Adrenal gland (tissue), 19 donors: ENCODE measurements at places on chromosomes 6 and 20.

- no peak for DNase-seq
These were observed 70.7 kb downstream of the MYB start for GRCh38 chr6:135251498-135252441.

- no peak for DNase-seq
These were observed 287.0 kb upstream of the MARCKS start for GRCh38 chr6:113570161-113570560.

- no peak for DNase-seq
These were observed 23.9 kb downstream of the TRERF1 start for GRCh38 chr6:42427871-42428270.

GRCh38 chr20:31662372-31662854, 24.7 kb downstream of the COX4I2 start:
- no peak for DNase-seq

- DNase-seq: no peak
These were observed 242.3 kb upstream of the PREP start for GRCh38 chr6:105645156-105645555.

- DNase-seq: no peak
These were observed 606 bp downstream of the ID4 start for GRCh38 chr6:19837511-19838441.

DNA sequence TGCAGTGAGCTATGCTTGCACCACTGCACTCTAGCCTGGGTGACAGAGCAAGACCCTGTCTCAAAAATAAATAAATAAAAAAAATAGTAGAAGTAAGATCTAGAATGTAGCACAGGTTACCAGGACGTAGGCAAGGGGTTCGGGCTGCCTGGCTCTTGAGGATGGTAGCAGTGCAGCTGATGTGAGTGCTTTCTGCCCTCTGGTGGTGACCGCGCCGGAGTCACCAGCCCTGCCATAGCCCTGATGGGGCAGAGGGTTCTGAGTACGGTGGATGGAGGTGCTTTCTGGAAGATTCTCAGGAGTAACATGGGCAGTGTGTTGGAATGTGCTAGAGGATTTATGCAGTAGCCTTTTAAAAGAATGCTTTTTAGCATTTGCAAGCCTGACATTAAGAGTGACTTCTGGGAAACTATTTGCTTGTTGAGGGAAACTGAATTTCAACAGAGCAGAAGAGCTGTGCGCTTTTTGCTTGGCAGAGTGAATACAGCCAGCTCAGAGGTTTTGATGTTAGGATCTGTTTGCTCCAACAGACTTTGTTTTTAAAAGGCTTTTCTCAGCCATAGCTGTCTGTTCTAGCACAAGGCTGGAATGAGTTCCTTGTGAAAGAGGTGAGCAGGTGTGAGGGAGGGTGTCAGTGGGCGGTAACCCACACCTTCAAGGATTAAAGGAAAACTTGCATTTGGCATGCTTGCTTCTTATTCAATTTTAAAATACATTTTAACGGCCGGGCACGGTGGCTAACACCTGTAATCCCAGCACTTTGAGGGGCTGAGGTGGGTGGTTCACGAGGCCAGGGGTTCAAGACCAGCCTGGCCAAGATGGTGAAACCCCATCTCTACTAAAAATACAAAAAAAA, 65.9 kb downstream of the PTPN1 start:
- DNase-seq: peak; percentile 75
